ENCODE measurements at places on chromosomes 13 and 19.
A peak's percentile ranks its signal among the peaks of the same experiment; 100 is the strongest.

- no peak overlapping the region for H3K4me3 ChIP-seq
- peaks cover 4% of the 10 kb centered on the region for H3K27me3 ChIP-seq
- H3K36me3 ChIP-seq: no peaks in the 10 kb centered on the region
- H3K4me1 ChIP-seq: no peaks in the 10 kb centered on the region
Measured at GRCh38 chr19:34096020-34096915, 76.0 kb upstream of the LSM14A start.

DNA sequence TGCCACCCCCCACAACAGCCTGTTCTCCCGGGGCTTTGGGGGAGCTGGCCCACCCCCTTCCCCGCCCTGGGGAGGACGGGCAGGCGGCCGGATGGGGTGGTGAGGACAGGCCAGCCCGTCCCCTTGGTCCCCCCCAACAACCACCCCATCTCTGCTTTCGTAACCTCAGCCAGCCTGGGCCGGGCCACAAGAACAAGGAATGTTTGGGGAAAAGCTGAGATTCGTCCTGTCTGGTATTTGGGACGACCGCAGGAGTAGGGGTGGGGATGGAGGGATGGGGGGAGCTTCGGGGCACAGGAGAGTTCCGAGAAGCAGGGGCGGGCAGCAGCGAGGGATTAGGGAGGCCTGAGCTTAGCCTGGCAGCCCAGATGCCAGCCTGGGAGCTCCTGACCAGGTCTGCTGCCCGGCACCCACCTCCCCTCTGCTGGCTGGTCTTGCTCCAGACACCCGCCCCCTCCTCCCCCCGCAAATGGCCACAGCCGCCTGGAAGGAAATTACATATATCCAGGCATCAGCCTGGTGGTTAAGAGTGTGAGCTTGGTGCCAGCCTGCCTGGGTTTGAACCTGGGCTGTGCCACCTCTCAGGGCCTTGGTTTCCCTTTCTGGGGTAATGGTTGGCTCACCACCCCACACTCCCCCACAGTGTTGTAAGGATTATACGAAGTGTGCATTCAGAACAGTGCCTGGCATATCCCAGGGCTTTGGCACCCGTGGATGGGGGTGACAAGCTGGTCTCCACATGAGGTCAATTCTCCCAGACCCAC lies at the start of gene PODNL1:
PODNL1 (minus strand) TSS at position 117 of the 764 bp plus-strand sequence. CDS start 236 bp downstream, outside the sequence.
- DNase-seq: no peak
- H3K36me3 ChIP-seq: no peaks in the 10 kb centered on the region
- no peak within 1 kb of the TSS for H3K4me3 ChIP-seq
- H3K4me1 ChIP-seq: no peaks in the 10 kb centered on the region
- no peaks in the 10 kb centered on the region for H3K27me3 ChIP-seq
- no peak within 1 kb of the TSS for H3K27ac ChIP-seq

GRCh38 chr13:102310691-102311418 lies 91.0 kb downstream of the FGF14 start:
- H3K36me3 ChIP-seq: no peaks in the 10 kb centered on the region
- H3K4me3 ChIP-seq: no peak overlapping the region
- H3K27ac ChIP-seq: no peak overlapping the region
- no peaks in the 10 kb centered on the region for H3K4me1 ChIP-seq
- no peaks in the 10 kb centered on the region for H3K27me3 ChIP-seq

- no peaks in the 10 kb centered on the region for H3K36me3 ChIP-seq
- no peak overlapping the region for H3K27ac ChIP-seq
- H3K27me3 ChIP-seq: no peaks in the 10 kb centered on the region
- H3K4me3 ChIP-seq: no peak overlapping the region
Measured at GRCh38 chr19:737591-738093, 13.3 kb upstream of the MISP start.

DNA sequence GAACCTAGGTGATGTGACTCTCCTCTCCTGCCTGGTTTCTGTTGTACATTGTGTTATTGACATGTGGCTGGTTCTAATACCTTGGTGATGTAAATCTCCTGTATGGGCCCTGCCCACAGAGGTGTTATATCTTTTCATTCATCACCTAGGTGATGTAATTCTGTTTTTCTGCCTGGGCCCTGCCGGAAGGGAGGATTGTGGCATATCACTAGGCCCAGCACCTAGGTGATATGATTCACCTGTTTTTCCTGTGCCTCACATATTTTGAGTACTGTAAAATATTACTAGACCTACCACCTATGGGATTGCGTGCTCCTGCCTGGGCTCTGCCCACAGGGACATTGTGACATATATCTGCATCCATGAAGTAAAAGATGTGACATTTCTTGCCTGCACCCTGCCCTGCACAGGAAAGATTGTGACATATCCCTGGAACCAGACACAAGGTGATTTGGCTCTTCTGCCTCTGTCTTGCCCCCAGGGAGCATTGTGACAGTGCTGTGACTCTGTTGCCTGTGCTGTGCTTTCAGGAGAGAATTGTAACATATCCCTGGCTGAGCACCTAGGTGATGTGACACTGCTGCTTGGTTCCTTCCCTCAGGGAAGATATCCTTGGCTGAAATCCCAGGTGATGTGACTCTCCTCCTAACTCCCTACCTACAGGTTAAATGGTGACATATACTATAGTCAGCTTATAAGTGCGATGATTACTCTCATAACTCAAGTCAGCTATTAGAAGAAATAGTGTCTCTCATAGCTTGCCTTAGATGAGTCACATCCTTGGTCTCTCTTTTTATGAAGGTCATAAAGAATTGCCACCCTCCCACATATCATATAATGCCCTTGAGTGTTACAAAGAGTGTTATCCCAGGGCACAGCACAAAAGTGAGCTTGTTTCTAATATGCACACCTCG lies 13.3 kb upstream of the ZNF681 start:
- no peaks in the 10 kb centered on the region for H3K36me3 ChIP-seq
- H3K4me3 ChIP-seq: no peak overlapping the region
- H3K4me1 ChIP-seq: no peaks in the 10 kb centered on the region
- no peaks in the 10 kb centered on the region for H3K27me3 ChIP-seq
- DNase-seq: no peak

DNA sequence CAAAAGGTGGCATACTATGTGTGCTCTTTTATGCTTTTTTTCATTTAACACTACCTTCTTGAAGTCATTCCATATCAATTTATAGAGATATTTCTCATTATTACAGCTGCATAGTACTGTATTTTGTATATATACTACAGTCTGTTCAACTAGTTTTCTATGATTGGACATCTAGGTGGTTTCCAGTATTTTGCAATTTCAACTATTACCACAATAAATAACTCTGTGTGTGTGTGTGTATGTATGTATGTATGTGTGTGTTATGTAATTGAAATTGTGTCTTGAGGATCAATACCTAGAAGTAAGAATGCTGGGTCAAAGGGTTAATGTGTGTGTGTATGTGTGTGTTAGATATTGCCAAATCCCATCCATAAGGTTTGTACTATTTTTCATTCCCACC lies 7.0 kb downstream of the LPAR6 start:
- no peak for DNase-seq
- H3K27me3 ChIP-seq: no peaks in the 10 kb centered on the region
- peaks cover 1% of the 10 kb centered on the region for H3K36me3 ChIP-seq
- no peak overlapping the region for H3K4me3 ChIP-seq
- no peak overlapping the region for H3K27ac ChIP-seq
- H3K4me1 ChIP-seq: no peaks in the 10 kb centered on the region

GRCh38 chr13:59834801-59835200 lies 328.9 kb downstream of the DIAPH3 start:
- H3K27ac ChIP-seq: no peak overlapping the region
- H3K36me3 ChIP-seq: no peaks in the 10 kb centered on the region
- DNase-seq: no peak
- H3K27me3 ChIP-seq: no peaks in the 10 kb centered on the region
- no peak overlapping the region for H3K4me3 ChIP-seq

DNA sequence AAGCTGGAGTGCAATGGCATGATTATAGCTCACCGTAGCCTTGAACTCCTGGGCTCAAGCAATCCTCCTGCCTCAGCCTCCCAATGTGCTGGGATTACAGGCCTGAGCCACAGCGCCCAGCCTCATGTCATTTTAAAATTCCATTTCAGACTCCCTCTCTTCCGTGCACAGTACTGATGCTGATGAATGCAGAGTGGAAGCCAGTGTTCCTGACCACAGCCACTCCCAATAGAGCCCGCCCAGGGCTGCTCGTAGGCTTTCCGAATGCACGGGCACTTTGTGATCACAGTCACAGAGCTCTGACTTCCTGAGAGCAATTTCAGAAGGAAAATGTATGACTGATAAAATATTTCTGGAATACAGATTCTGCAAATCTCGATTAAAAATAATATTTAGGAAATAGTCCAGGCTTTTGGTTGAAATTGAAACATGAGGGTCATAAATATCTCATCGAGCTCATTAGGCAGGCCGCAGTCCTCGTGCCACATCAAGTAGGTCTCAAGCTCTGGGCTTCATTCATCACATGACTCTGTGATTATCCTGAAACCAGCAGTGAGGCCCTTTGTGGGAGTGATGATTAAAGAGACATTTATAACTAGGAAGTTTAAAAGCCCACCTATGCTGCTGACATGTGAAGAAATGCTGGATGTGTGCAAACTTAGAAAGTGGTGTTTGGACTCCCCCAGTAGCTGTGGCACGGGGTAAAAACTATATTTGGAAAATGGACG lies 38.9 kb upstream of the AMER2 start:
- no peak overlapping the region for H3K4me3 ChIP-seq
- no peaks in the 10 kb centered on the region for H3K4me1 ChIP-seq
- no peak for DNase-seq

- H3K36me3 ChIP-seq: no peaks in the 10 kb centered on the region
- H3K27ac ChIP-seq: no peak overlapping the region
- DNase-seq: peak; percentile 70
- no peak overlapping the region for H3K4me3 ChIP-seq
- no peaks in the 10 kb centered on the region for H3K27me3 ChIP-seq
- H3K4me1 ChIP-seq: no peaks in the 10 kb centered on the region
Measured at GRCh38 chr19:33771384-33772101, 25.1 kb upstream of the KCTD15 start.

DNA sequence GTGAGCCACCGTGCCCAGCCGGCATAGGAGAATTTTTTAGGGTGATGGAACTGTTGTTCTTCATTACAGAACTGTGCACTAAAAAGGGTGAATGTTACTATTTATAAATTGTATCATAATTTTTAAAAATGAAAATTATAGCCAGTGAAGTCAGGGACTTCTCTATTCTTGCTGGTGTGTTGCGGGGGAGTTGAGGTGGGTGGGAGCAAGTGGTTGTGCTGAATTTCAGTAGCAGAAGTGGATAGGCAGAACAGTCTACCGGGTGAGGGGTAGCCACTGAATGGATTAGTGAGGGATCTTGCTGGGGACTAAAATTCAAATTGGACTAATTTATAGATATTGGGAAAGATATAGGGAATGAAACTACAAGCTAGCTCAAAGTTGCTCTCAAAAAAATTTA lies 74.0 kb downstream of the CAB39L start:
- H3K36me3 ChIP-seq: no peaks in the 10 kb centered on the region
- no peak overlapping the region for H3K4me3 ChIP-seq
- no peak for DNase-seq
- H3K27ac ChIP-seq: no peak overlapping the region

DNA sequence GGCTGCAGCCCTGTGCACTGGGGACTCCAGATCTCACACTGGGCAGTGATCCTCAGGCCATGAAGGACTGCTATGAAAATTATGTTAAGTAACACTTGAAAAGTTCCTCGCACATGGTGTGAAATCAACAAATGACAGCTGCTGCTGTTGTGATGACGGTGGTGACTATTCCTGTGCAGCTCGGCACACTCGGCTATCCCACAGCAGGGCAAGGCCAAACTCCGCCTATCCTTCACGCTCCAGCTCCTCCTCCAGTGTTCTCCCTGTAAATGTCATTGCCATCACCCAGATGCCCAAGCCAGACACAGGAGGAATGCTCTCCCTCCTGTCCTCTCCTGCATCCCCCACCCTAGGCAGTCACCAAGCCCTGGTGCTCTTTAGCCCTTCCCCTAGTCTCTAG lies 31.3 kb downstream of the GRIK5 start:
- no peak for DNase-seq
- H3K4me3 ChIP-seq: no peak overlapping the region
- H3K27ac ChIP-seq: no peak overlapping the region
- no peaks in the 10 kb centered on the region for H3K4me1 ChIP-seq
- no peaks in the 10 kb centered on the region for H3K36me3 ChIP-seq

GRCh38 chr19:46952874-46953273 lies 66.8 kb upstream of the NPAS1 start:
- no peaks in the 10 kb centered on the region for H3K36me3 ChIP-seq
- DNase-seq: no peak
- no peak overlapping the region for H3K4me3 ChIP-seq
- peaks cover 27% of the 10 kb centered on the region for H3K4me1 ChIP-seq

DNA sequence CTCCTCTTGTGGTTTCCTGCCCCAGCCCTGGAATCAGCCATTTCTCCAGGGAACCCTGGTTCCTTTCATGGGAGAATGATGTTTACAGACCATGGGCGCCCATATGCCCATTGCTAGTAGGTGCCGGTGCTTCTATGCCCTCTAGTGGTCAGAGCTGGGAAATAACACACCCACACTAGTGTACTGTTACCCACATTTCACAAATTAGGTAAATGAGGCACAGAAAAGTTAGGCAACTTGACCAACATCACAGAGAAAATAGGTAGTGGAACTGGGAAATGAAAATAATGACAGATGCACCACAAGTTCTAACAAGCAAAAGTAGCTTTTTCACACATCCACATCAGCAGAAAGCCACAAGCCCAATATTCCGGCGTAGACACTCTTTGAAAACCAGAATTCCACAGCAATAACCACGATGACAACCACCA lies 1.3 kb upstream of the CEACAM3 start:
- no peaks in the 10 kb centered on the region for H3K4me1 ChIP-seq
- no peak overlapping the region for H3K4me3 ChIP-seq
- peak; percentile 67 for DNase-seq
- H3K27me3 ChIP-seq: no peaks in the 10 kb centered on the region
- no peaks in the 10 kb centered on the region for H3K36me3 ChIP-seq

GRCh38 chr19:40059624-40060023 lies 3.6 kb upstream of the ZNF780B start:
- no peak overlapping the region for H3K27ac ChIP-seq
- no peak overlapping the region for H3K4me3 ChIP-seq
- peaks cover 10% of the 10 kb centered on the region for H3K4me1 ChIP-seq
- no peaks in the 10 kb centered on the region for H3K27me3 ChIP-seq
- no peaks in the 10 kb centered on the region for H3K36me3 ChIP-seq

DNA sequence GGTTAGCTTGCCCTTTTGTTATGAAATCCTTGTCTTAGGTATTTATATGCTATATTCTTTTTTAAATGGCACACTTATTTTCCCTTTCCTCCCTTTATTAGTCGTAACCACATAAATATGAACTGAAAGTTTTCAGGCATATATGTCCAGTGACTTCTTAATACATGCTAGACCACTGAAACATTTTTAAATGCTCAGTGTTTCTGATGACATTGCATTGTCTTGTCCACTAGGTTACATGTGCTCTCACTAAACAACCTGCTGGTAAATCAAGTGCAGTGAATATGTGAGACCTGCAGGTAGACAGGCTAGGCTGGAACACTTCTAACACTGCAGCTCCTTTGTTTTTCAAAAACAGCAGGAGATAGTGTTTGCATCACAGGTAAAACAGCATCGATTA lies 332.6 kb upstream of the DACH1 start:
- no peak for DNase-seq
- peaks cover 5% of the 10 kb centered on the region for H3K4me1 ChIP-seq
- no peak overlapping the region for H3K27ac ChIP-seq
- H3K4me3 ChIP-seq: no peak overlapping the region
